ENCODE measurements at places on chromosomes 1 and 21.

DNA sequence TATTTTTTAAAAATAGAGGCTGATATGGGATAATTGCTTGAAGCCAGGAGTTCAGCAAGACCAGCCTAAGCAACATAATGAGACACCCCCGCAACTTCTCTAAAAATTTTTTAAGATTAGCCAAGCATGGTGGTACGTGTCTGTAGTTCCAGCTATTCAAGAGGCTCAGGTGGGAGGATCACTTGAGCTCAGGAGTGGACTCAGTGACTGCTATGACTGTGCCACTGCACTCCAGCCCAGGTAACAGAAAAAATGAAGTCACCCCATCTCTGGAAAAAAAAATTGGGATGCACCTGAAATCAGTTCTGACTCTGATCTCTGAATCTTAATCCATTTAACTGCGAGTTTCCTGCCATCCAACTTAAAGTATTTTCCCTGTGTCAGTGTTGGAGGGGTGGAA is 124.2 kb downstream of the MRPS6 start:
- no peak for DNase-seq

DNA sequence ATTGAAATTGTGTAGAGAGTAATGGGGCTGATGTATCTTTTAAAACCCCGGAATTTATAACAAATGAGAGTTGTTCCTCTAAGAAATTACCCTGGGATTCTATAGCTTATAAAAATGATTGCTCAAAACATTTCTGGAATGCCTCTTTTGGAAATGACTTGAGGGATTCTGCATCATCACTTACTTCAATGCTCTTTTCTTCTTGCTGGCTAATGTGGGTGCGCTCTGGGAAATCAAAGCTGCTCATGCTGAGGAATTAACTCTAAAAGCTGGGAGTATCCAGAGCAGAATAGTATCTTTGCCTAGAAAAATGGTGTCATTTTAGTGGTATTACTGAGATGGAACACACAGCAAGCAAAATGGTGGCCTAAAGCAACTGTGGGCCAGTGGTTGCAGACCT is 23.0 kb upstream of the TBX15 start:
- DNase-seq, result no peak

DNA sequence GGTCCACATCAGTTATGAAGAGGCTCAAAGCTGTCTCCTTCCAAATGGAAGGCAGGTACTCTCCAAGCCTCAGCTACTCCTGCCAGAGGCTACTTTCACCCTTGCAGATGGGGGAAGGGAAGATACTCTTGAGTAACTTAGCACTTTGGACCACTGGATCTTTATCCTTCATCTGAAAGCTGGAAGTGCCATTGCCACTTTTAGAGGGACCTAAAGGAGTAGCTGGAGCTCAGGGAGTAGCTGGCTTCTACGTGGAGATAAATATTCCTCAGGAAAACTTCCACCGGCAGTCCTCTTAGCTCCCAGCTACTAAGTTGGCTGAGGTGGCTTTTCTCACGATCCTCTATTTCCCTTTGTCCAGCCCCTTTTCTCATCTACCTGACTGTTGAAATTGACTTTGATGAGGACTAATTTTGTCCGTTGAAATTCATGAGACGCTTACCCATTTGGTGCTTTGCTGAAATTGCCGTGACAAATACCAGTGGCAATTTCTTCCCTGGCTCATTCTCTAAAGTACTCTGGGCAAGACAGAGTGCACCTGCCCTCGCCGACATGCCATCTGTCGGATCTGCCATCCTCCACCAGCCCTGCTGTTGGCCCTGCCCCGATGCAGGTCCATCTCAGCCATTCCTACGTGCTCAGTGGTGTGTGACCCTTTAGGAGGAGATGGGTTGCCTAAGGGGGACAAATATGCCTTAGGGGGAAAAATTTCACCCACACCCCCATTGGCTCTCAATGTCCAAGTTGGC is 13.6 kb downstream of the IGSF21 start:
- DNase-seq, result no peak

DNA sequence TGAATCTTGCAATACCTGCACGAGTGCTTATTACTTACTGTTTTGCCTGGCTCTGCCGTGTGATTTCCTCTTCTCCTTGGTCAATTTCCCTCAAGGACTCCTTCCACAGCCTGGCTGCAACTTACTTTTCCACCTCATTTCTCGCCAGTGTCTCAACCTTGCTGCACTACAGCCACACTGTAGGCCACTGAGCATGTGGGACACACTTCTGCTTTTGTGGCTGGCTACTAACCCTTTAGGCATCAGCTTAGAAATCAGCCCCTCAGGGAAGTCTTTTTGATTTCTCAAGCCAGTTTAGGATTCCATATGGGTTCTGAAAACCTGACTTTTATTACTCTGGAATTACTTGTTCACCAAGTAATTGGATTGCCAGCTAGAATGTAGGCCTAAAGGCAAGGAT is 5.2 kb upstream of the DMRTB1 start:
- DNase-seq, result no peak

DNA sequence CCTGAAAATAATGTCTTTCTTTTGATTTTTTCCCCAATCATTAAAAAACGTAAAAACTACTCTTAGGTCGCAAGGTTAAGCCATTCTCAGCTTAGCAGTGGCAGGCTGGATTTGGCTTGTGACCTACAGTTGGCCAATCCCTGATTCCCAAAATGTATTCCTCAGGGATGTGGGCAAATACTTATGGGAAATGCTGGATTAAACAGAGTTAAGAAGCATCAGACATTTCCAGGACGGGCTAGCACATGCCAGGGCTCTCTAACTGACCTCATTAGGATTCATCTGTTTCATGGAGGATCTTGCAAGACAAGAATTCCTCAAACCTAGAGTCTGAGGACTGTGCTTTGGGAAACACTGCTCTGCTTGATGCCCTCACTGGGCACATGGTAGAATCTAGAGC is 982 bp upstream of the IL24 start:
- DNase-seq, result no peak

DNA sequence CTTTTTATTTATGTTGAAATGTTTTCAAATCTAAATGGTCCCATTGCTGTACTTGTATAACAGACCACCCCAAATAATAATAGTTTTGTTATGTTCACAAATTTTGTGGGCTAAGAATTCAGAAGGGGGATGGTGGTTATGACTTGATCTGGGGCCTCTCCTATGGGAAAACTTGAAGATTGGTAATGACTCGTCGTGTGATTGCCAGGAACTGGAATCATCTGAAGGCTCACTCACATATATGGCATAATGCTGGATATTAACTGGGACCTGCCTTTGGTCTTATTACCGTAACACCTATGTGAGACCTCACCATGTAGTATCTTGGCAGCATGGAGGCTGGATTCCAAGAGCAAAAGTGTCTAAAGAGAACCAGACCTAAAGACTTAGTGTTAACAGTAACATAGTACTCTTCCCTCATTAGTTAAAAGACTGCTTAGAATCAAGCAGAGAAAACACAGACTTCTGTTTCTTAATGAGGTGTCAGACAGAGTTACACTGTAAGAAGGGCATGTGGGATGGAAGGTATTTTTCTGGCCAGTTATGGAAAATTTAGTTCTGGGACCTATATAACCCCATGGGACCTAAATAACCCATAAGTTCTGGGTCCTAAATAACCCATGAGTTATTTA is 11.9 kb downstream of the LYPLAL1 start:
- DNase-seq, result no peak

GRCh38 chr1:180424848-180425457 is 77.4 kb downstream of the ACBD6 start:
- DNase-seq, result peak; percentile 87

- DNase-seq, result no peak
These were observed 6.4 kb downstream of the JAK1 start for GRCh38 chr1:64959986-64960385.

- DNase-seq, result no peak
These were observed 46.0 kb downstream of the RPL5 start for GRCh38 chr1:92877792-92878191.

- no peak for DNase-seq
These were observed 29.0 kb upstream of the CFHR4 start for GRCh38 chr1:196858811-196859210.

GRCh38 chr21:39681257-39681656 is 63.7 kb upstream of the IGSF5 start:
- DNase-seq, result no peak

GRCh38 chr1:155961937-155962336 is 16.4 kb downstream of the ARHGEF2 start:
- no peak for DNase-seq

DNA sequence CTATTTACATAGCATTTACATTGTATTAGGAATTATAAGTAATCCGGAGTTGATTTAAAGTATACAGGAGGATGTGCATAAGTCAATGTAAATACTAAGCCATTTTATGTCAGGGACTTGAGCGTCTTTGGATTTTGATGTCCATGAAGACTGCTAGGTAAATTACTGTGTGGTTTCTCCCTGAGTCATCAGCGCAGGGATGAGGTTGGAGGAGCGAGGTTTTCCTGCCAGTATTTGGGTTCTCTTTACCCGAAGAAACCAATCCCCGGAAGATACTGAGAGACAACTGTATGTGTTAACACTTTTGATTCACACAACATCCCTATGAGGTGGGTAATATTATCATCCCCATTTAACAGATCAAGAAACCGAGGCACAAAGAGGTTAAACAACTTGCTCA is 29.3 kb downstream of the BATF3 start:
- DNase-seq, result no peak

DNA sequence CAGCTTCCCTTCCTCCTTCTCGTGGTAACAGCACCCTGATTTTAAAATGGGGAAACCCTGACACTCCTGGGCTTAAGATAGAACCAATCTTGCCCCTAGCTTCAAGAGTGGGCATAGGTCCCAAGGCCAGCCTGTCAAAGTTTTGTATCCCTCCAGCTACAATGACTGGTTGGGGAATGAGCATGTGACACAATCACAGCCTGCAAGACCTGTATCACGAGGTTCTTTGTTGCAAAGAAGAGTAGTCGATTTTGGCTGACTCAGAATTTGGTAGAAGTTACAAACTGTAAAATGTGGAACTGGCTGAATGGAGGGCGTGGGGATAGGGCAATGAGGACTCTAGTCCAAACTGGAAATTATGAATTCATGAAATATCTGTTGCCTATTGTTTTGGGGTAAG is 18.7 kb downstream of the CTSK start:
- no peak for DNase-seq

- DNase-seq, result no peak
These were observed 9.2 kb downstream of the PDZK1IP1 start for GRCh38 chr1:47180603-47181094.

DNA sequence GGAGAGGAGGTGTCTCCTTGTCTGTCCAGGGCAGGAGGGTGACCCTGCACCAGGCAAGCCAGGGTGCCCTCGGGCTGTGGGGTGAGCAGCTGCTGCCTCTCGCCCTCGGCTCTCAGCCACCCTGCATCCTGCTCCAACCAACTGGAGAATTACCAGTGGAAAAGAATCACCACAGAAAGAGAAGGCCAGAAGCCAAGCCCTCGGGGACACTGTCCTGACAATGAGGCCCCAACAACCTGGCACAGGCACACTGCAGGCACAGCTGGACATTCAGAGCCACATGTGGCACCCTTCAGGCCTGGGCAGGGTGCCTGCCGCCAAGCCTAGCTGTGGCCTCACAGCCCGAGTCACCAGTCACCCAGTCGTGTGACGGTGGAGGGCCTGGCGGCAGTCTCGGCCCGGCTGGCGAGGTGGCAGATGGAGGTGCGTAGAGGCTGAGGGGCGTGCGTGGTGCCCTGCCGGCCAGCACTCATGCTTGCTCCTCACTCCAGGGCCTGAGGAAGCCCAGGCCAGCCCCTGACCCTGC is 12.0 kb downstream of the MEGF6 start:
- no peak for DNase-seq

DNA sequence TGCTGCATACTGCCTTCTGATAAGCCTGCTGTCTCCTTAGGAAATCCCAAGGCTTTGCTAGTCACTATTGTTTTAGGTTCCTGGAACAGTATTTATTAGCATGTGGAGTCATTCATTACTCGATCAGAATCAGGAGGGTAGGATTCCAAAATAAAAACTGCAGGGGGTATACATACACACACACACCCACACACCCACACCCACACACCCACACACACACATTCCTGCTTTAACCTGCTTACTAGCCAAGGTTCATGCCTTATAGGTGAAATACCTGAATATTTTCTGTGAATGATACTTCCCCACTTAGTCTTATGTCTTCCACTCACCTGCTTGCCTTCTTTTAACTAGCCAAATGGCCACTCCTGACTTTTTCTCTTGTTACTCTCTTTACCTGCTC is 325.1 kb downstream of the ADGRL2 start:
- DNase-seq, result no peak

- DNase-seq, result no peak
These were observed 9.0 kb downstream of the TMEM269 start for GRCh38 chr1:42793824-42794223.

DNA sequence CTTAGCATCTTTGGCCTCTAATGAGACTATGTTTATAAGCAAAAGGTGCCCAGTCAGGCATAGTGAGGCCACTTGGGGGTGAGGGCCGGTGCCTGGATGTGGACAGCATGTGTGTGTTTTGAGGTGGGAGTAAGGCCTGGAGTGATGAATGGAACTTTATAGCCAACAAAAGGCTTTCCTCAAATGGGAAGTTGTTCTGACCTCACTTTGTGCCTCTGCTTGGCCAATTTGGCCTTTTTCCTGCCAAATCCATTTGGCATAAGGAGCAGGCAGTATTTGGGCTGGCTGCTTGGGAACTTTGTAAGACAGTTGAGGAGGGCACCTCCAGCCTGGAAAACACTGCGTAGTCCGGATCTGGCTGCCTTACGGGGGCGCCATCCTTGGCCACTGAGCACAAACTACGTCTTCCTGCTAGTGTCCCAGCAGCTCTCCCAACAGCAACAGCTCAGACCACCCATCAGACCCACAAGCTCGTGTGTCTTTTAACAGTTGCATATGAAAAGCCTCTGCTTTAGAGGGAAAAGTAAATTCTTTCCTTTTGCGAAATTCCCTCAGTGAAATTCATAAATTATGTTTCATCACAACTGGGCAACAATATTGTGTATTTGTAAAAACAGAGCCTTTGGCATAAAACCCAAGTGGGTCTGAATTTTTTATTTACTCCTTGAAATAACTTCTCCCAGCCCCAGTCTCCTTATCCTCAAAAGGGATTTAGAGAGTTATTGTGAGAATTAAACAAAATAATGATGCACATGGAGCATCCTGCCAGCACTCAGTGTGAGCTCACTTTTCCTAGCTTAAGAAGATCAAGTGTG is 322.9 kb downstream of the DISC1 start:
- DNase-seq, result no peak

- DNase-seq, result no peak
These were observed 190.5 kb upstream of the CSF3R start for GRCh38 chr1:36673202-36673601.

DNA sequence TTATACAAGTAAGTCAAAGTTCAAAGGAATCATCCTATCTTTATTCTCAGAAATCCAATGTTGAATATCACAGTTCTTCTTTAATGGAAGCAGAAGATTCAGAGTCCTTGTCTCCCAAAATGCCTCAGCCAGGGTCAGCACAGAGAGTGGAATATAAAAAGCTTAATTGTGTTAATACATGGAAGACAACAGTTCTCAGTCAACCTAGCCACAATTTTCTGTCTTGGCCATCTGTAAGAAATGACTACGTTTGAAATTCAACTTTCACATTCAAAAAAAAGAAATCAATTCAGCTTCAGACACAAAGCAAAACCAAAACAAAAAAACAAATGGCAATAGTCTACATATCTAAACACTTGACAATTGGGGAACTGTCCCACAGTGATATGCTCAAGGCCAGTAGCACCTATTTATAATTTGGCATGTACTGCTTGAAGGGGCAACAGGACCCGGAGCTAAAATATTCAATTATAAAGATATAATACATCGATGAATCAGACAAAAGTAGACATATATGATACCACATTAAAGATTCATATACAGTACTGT is 27.3 kb upstream of the GLIS1 start:
- DNase-seq, result no peak

- DNase-seq, result no peak
These were observed 34.8 kb downstream of the TSNAX start for GRCh38 chr1:231563247-231563646.
